Lower lobe of right lung (tissue), 2 donors: ENCODE measurements at places on chromosomes 2 and 18. TPM values are rescaled to one million over a fixed set of nuclear protein-coding genes. Genes with fewer than 3 reads are reported as not detected.

The CDH2 gene
- total RNA-seq, result 0.68 TPM

The CDK15 gene
- total RNA-seq, result 4.5 TPM

The TPO gene
- total RNA-seq, result 0.21 TPM

The NPPC gene
- not detected for total RNA-seq

The TUBB8B gene
- 0.47 TPM for total RNA-seq

The G6PC2 gene
- total RNA-seq, result not detected

- no peak overlapping the region for H3K4me3 ChIP-seq
- H3K36me3 ChIP-seq, result no peaks in the 10 kb centered on the region
- H3K27me3 ChIP-seq, result no peaks in the 10 kb centered on the region
- no peak for DNase-seq
Measured at GRCh38 chr2:54015798-54016699, 45.3 kb upstream of the PSME4 start.

GRCh38 chr2:107263628-107264027 is 377.7 kb upstream of the ST6GAL2 start:
- H3K4me3 ChIP-seq, result no peak overlapping the region
- no peaks in the 10 kb centered on the region for H3K36me3 ChIP-seq
- no peaks in the 10 kb centered on the region for H3K27me3 ChIP-seq
- H3K4me1 ChIP-seq, result no peaks in the 10 kb centered on the region
- no peak overlapping the region for H3K27ac ChIP-seq
- no peak for DNase-seq

GRCh38 chr2:127485051-127485693 is 41.1 kb downstream of the IWS1 start:
- H3K4me1 ChIP-seq, result peaks cover 10% of the 10 kb centered on the region
- no peak overlapping the region for H3K4me3 ChIP-seq
- no peak for DNase-seq
- H3K36me3 ChIP-seq, result peaks cover 98% of the 10 kb centered on the region
- no peak overlapping the region for H3K27ac ChIP-seq

DNA sequence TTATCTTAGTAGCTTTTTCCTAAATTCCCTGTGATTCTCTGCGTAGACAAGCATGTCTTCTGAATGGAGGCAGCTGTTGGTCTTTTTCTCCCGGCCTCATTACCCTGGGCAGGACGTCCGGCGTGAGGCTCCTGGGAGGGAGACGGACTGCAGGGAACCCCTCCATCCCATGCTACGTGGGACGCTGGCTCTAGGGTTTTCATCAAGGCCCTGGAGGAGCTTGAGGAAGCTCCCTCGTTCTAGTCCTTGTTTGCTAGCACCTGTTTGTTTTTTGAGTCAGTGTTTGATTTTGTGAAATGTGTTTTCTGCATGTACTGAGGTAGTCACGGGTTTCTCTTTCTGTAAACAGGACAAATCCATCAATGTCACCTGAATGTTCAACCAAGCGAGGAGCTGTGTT is 99.3 kb upstream of the TMEM18 start:
- no peaks in the 10 kb centered on the region for H3K4me1 ChIP-seq
- H3K36me3 ChIP-seq, result no peaks in the 10 kb centered on the region
- DNase-seq, result no peak
- no peak overlapping the region for H3K4me3 ChIP-seq
- H3K27ac ChIP-seq, result no peak overlapping the region
- peaks cover under 1% of the 10 kb centered on the region for H3K27me3 ChIP-seq

DNA sequence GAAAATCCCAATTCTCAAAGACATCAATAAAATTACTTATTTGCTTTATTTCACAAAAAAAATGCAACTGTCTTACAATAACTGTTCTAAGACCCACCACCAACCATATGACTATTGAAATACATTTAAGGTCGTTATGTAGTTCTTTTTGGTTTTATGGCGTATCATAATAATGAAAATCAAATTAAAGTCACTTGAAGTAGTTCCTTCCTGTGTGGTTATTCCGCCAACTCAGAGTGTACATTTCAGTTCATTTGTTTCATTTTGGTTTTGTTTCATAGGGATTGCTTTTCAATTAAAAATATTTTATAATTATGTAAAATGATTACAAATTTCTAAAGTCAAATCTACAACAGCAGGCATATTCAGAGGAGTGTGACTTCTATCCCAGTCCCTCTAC is 45.9 kb upstream of the AAK1 start:
- DNase-seq, result no peak
- no peak overlapping the region for H3K27ac ChIP-seq
- H3K27me3 ChIP-seq, result no peaks in the 10 kb centered on the region
- H3K4me3 ChIP-seq, result no peak overlapping the region
- no peaks in the 10 kb centered on the region for H3K36me3 ChIP-seq

DNA sequence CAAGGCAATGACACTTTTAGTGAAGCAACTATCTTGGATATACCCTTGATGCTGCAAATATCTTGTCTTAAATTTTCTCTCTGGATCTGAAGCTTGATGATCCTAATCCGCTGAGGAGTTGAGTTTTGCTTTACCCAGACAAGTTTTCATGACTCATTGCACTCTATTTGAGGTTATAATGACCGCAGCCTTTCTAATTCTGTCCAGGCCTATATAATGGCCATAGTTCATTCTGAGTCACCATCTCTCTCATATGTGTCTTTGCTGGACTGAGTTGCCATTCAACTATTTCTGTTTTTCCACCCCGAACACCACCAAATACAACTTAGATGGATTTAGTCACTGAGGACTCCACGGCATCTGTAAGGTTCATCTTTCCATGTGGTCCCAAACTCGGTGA is 802.1 kb upstream of the FAM98A start:
- no peak overlapping the region for H3K4me3 ChIP-seq
- H3K27ac ChIP-seq, result no peak overlapping the region
- no peak for DNase-seq
- H3K4me1 ChIP-seq, result no peaks in the 10 kb centered on the region

- peaks cover 26% of the 10 kb centered on the region for H3K27me3 ChIP-seq
- peak; percentile 79 for DNase-seq
- H3K4me3 ChIP-seq, result peak overlapping the region; percentile 47
- no peak overlapping the region for H3K27ac ChIP-seq
- H3K36me3 ChIP-seq, result no peaks in the 10 kb centered on the region
Measured at GRCh38 chr2:236507393-236508085, 62.1 kb upstream of the ACKR3 start.

DNA sequence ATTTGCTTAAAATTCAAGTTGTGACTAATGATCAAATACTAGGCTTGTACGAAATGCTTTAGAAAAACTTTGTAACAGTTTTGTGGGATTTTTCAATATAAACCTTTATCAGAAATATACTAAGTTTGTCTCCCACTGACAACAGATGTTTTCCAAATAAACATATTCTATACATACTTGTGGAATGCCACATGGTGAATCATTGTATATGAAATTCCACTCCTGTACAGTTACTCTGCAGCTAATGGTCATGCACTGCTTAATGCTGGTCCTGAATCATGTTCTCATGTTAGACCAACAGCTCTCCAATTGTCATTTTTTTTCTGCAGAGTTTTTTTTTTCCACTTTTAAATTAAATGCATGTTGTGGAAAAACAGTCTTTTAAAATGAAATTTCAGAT is 90.1 kb downstream of the DPP4 start:
- H3K27ac ChIP-seq, result no peak overlapping the region
- no peaks in the 10 kb centered on the region for H3K4me1 ChIP-seq
- no peak overlapping the region for H3K4me3 ChIP-seq
- H3K36me3 ChIP-seq, result no peaks in the 10 kb centered on the region
- H3K27me3 ChIP-seq, result no peaks in the 10 kb centered on the region
- no peak for DNase-seq

DNA sequence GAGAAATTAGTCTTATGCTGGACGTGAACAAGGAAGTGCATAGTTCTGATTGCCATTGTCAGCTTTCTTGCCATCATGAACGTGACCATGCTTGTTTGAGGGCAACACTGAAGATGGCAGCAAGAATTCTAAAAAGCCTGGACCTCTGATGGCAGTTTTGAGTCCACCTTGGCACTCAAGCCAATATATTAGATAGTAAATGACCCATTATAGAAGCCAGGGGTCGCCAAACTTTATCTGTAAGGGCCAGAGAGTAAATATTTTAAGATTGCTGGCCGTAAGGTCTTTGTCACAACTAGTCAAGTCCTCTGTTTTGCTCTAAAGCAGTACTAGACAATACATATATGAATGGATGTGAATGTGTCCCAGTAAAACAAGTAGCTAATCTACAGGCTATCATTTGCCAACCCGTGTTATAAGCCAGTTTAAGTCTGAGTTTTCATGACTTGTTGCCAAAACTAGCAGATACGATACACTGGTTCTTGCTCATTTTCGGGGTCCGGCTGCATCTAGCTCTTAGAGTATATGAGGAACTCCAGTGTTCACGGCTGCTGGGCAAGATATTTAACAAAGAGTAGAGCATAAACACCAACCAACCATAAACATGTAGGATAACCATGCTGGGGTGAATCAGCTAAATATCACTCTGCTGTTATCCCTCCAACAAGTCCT is 73.1 kb upstream of the PELI1 start:
- no peak overlapping the region for H3K4me3 ChIP-seq
- H3K36me3 ChIP-seq, result no peaks in the 10 kb centered on the region
- H3K27ac ChIP-seq, result no peak overlapping the region
- H3K4me1 ChIP-seq, result peaks cover 42% of the 10 kb centered on the region
- H3K27me3 ChIP-seq, result no peaks in the 10 kb centered on the region

DNA sequence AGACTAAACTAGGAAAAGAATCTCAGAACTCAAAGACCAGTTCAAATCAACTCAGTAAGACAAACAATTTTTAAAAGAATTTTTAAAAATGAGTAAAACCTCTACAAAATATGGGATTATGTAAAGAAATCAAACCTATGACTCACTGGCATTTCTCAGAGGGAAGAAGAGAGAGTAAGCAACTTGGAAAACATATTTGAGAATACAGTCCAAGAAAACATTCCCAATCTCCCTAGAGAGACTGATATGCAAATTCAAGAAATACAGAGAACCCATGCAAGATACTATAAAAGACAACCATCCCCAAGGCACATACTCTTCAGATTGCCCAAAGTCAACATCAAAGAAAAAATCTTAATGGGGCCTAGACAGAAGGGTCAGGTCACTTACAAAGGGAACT is 162.7 kb downstream of the WDPCP start:
- no peak overlapping the region for H3K4me3 ChIP-seq
- no peaks in the 10 kb centered on the region for H3K36me3 ChIP-seq
- H3K27me3 ChIP-seq, result no peaks in the 10 kb centered on the region
- H3K4me1 ChIP-seq, result no peaks in the 10 kb centered on the region
- DNase-seq, result no peak

- no peaks in the 10 kb centered on the region for H3K27me3 ChIP-seq
- H3K4me1 ChIP-seq, result no peaks in the 10 kb centered on the region
- H3K27ac ChIP-seq, result no peak overlapping the region
- no peaks in the 10 kb centered on the region for H3K36me3 ChIP-seq
- no peak for DNase-seq
- no peak overlapping the region for H3K4me3 ChIP-seq
Measured at GRCh38 chr18:44870631-44871502, 190.2 kb downstream of the SETBP1 start.

- no peak for DNase-seq
- no peak overlapping the region for H3K27ac ChIP-seq
- no peaks in the 10 kb centered on the region for H3K4me1 ChIP-seq
- no peak overlapping the region for H3K4me3 ChIP-seq
- H3K36me3 ChIP-seq, result no peaks in the 10 kb centered on the region
- H3K27me3 ChIP-seq, result no peaks in the 10 kb centered on the region
Measured at GRCh38 chr2:114350186-114350725, 92.2 kb upstream of the DPP10 start.

DNA sequence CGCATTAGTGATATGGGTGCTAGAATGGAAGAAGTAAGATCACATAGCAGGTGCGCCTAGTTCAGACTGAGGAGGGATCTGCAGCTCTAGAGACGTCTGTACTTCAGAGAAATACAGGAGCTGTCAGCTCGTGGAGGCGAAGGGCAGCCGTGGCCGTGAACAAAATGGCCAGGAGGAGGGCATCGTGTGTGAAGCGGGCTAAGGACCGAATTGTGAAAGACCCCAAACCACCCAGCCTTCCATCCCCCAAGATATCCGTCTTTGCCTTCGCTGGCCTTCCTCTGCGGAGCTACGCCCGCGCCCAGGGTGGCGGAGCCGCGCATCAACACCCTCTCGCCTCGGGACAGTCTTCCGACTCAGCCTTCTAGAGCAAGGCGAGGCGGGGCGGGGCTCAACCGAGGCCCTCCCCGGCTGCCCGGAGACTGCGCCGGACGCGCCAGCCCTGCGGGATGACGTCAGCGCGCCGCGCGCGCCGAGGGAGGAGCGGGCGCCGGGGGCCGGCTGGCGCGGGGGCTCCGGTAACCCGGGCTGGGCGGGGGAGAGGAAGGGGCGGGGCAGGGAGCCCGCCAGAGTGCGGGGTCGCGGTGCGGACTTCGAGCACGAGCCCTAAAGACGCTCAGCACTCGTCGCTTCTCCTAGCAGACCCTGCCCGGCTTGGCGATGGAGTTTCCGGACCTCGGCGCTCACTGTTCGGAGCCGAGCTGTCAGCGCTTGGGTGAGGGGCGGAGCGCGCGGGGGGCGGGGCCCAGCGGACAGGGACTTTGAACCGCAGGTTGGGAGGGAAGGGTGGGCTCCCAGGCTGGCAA is at the start of gene ZFAND2B:
Gene ZFAND2B (plus strand): TSS at position 455 of the 806 bp plus-strand sequence. CDS start 206 bp downstream, at position 661.
- H3K4me1 ChIP-seq, result peaks cover 19% of the 10 kb centered on the region
- no peaks in the 10 kb centered on the region for H3K27me3 ChIP-seq
- peak; percentile 97 for DNase-seq
- peaks cover 28% of the 10 kb centered on the region for H3K36me3 ChIP-seq
- H3K27ac ChIP-seq, result peak within 1 kb of the TSS; percentile 91

DNA sequence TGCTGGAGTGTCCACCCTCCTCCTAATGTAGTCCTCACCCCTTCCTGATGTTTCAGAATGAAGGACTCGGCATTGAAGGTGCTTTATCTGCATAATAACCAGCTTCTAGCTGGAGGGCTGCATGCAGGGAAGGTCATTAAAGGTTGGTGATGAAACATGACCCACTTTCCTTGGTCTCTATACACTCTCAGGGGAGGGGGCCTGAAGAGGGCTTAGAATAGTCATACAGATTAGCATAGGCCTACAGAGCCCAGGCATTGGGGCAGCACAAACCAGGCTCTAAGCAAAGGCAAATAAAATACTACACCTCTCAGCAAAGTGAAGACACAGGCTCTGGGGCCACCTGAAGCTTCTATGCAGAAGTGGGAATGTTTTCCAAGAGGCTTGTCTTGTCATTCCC is 1.8 kb downstream of the IL36RN start:
- no peak overlapping the region for H3K4me3 ChIP-seq
- DNase-seq, result no peak
- no peaks in the 10 kb centered on the region for H3K4me1 ChIP-seq
- no peak overlapping the region for H3K27ac ChIP-seq
- H3K36me3 ChIP-seq, result no peaks in the 10 kb centered on the region
- no peaks in the 10 kb centered on the region for H3K27me3 ChIP-seq

GRCh38 chr2:42974721-42975717 is 182.6 kb upstream of the HAAO start:
- H3K27me3 ChIP-seq, result no peaks in the 10 kb centered on the region
- H3K27ac ChIP-seq, result peak overlapping the region; percentile 72
- no peaks in the 10 kb centered on the region for H3K36me3 ChIP-seq
- peaks cover 14% of the 10 kb centered on the region for H3K4me1 ChIP-seq
- DNase-seq, result peak; percentile 80

- H3K27ac ChIP-seq, result no peak overlapping the region
- H3K36me3 ChIP-seq, result no peaks in the 10 kb centered on the region
- DNase-seq, result no peak
- no peaks in the 10 kb centered on the region for H3K27me3 ChIP-seq
- no peak overlapping the region for H3K4me3 ChIP-seq
- H3K4me1 ChIP-seq, result no peaks in the 10 kb centered on the region
Measured at GRCh38 chr18:55838841-55839240, 250.8 kb upstream of the TCF4 start.
